ENCODE measurements at places on chromosomes 12 and 14.

- DNase-seq: no peak
These were observed 48.2 kb downstream of the FOXN3 start for GRCh38 chr14:89368490-89369477.

DNA sequence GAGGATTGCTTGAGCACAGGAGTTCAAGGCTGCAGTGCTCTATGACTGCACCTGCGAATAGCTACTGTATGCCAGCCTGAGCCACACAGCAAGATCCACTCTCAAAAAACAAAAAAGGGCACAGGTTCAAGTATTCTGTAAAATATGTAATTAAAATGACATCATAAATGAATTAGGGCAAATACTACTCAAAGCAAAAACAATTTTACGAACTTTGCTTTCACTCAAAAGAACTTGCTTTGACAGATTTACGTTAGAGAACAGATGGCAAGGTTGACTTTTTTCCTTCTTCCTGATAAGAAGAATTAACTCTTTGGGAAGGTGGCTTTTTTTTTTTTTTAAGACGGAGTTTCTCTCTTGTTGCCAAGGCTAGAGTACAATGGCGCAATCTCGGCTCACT, 44.0 kb upstream of the EAPP start:
- DNase-seq: no peak

DNA sequence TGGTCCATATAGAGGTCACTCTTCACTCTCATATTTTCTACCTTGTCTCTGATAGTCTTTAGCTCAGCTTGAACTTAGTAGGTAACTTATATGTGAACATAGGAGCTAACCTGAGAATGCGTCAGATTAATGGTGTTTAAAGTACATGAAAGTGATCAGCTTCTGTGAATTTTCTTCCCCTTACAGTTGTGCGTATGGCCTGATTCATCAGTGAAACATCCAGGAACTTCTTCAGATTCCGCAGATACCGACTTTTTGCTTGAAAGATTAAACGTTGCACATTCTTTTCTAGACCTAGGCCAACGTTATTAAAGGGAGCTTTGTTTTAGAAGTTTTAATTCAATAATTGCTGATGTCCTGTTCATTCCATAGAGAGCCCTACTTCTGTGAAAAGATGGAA, 1945.1 kb upstream of the SEL1L start:
- DNase-seq: no peak

DNA sequence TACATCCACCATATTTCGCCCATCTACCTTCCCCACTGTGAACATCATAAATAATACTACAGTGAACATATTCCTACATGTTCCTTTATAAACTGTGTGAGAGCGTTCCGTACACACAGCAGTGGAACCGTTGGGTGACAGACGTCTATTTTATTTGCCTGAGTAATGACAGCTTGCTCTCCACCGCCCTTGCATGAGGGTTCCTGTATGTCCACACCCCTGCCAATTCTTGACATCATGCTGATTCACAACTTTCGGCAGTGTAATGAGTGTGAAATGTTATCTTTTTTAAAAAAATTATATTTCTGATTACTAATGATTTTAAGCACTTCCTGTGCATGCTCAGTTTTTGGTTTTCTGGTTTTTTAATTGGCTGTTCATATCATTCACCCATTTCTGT, 4.3 kb upstream of the RAD52 start:
- peak; percentile 90 for DNase-seq

- no peak for DNase-seq
These were observed 41.9 kb downstream of the DCP1B start for GRCh38 chr12:1962051-1963020.

DNA sequence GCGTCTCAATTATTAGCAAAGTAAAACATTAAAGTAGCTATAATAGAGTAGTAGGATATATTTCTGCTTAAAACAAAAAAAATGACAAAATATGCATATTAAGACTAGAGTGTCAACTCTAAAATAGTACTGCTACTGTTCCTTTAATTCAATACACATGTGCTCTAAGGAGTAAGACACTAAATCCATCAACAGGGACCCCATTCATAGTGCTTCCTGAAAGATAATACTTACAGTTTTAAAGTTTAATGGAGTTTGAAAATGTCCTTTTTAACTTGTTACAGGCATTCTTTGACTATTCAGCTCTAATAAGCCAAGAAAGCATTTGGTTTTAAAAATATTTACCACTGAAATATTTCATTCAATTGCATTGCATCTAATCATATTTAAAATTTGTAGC, 145.2 kb downstream of the ADAMTS20 start:
- no peak for DNase-seq

DNA sequence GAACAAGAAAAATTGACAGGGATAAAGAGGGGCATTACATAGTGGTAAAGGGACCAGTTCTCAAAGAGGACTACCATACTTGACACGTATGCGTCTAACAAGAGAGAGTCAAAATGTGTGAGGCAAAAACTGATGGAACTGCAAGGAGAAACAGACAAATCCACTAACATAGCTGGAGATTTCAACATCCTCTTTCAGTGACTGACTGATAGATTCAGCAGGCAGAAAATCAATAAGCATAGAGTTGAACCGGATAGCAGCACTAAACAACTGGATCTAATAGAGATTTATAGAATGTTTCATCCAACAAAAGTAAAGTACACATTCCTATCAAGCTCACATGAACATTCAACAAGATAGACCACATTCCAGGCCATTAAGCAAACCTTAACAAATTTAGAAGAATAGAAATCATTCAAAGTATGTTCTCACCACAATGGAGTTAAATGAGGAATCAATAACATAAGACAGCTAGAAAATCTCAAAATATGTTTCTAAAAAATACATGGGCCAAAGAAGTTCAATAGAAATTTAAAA, 16.1 kb upstream of the CRACR2A start:
- DNase-seq: peak; percentile 27

DNA sequence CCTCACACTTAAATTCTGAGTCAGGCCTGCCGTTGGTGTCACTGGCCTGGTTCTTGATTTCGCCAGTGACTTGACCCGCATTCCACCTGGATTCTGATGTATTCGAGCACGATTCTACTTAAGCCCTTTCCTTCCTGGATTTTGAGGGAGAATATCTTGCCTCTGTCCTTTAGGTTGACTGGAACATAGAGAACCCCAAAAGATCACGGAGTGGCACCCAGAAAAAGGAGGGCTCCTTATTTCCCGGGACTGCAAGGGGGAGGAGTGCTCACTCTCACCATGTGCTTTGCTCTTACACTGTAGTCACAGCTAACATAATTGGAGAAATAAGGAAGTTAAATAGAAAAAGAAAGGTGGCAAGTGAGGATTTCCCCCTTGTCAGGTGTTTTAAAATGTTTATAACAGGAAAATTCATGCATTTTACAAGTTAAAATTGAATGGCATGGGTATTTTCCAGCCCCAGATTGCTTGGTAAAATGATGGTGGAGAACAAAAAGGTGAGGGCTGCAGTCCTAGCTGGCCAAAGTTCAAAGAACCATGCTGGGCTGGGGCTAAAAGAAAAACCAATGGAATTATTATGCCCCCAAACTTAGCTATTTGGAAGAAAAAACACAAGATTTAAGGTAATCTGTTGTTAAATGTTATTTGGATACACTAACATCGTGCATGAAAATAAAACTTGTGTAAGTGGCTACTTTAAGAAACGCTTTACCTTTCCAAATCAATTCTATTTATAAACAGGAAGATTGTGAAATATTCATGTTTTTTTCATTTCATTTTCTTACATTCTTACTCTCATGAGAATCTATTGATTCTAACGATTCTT, 8.9 kb downstream of the FOXA1 start:
- peak; percentile 48 for DNase-seq

DNA sequence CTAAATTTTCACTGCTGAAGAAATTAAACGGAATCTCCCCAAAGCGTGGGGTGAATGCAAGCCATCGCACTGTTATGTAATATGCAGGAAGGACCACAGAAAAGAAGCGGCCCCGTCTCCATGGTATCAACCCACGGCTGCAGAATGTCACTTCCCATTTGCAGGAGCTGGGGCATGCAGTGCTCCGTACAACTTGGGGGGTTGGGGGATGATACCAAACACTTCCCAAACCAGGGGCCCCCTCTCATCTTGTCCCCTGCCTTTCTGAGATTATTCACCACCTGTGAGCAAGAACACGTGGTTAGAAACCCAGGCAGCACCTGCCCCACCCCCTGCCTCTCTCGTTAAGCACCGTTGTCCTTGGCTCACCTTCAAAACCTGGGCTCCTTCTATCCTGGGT, 505.1 kb upstream of the TMEM132C start:
- no peak for DNase-seq

DNA sequence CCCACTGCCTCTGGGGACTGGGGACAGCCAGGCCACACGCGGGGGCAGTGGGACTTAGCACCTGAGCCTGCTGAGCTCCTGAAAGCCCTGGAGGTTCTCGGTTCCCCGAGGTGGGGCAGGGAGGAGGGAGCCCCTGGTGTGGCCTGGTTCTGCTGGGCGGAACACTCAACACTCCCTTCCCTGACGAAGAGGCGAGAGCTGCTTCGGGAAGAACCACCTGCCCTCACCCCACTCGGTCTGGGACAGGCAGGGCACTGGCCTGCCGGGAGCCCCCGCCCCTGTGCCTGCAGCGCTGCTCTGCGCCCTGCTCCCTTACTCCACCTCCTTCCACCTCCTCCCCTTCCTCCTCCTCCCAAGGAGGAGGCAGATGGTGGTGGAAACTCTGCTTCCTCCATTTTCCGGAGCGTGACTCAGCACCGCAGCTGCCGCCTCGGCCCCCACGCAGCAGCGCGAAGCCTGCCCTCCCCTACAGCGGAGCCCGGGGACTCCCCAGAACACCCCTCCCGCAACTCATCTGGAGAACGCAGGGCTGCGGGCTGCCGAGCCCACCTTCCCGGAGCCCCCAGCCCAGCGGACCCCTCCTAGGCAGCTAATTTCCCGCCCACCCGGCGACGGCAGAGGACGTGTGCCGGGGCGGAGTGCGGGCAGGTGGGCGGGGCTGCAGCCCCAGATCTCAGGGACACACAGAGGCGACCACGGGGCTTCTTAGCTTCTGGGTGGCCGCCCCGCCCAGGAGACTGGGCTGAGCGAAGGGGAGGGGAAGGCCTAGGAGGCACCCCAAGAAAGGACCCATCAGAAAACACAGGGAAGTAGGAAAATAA, 11.7 kb upstream of the INF2 start:
- peak; percentile 71 for DNase-seq

DNA sequence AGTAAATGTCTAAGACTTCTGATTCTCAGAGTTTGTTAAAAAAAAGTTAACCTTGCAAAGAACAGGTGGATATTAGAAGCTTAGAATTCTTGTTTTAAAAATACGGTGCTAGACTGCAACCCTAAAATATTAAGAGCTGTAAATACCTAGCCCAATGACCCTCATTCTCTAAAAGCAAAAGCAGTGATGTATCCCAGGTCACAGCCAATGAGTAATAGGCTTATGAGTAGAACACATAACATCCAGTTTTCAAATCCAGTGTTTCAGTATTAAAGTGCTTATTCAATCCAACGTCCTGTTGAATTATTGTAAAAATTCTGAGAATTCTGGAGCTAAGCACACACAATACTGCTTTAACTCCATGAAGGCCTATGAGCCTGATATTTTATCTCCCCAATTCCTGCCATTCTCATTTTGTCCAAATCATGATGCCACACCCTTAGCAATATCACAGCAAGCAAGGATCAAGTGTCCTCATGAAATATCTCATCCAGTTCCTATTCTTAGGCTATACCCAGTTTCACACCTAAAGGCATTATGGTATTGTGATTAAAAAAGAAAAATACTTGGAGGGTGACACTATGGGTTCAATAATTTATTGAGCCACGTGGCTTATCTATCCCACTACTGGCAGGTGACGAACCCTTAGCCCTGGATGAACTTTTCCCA, 15.3 kb upstream of the ARID4A start:
- DNase-seq: no peak

- no peak for DNase-seq
These were observed 100.2 kb downstream of the SRGAP1 start for GRCh38 chr12:63944586-63945228.

- DNase-seq: no peak
These were observed 9.1 kb upstream of the TBX3 start for GRCh38 chr12:114693059-114693531.

DNA sequence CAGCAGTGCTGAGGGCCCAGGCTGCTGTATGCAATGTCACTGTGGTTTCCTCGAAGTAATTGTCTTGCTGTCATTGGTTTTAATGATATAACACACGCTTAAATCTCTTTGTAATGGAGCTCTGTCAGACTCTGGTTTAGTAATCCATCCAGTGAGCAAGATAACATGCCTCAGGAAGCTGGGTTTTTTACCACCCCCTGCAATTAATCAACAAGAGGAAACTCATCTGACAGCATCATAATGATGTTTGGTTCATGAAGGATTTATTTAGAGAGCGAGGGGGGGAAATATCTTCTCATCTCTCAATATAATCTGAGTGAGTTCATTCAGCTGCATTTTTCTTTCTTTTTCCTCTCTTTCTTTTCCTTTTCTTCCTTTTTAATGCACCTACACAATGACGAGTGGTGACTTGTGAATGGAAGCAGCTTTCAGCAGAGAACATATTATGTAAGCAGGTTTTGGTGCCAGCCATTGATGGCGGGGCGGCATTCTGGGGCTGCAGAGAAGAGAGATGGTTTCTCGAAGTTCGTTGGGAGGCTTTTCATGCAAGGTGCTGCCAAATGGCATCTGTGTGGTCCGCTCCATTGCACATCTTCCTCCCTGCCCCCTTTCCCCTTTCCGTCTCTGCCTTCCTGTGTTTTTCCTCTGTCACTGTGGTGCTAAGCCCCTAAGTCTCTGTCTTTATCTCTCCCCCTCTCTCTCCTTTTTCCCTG, 6.7 kb downstream of the RPH3A start:
- no peak for DNase-seq

- DNase-seq: peak; percentile 12
These were observed 109.0 kb upstream of the SLC35F4 start for GRCh38 chr14:57974896-57975295.

DNA sequence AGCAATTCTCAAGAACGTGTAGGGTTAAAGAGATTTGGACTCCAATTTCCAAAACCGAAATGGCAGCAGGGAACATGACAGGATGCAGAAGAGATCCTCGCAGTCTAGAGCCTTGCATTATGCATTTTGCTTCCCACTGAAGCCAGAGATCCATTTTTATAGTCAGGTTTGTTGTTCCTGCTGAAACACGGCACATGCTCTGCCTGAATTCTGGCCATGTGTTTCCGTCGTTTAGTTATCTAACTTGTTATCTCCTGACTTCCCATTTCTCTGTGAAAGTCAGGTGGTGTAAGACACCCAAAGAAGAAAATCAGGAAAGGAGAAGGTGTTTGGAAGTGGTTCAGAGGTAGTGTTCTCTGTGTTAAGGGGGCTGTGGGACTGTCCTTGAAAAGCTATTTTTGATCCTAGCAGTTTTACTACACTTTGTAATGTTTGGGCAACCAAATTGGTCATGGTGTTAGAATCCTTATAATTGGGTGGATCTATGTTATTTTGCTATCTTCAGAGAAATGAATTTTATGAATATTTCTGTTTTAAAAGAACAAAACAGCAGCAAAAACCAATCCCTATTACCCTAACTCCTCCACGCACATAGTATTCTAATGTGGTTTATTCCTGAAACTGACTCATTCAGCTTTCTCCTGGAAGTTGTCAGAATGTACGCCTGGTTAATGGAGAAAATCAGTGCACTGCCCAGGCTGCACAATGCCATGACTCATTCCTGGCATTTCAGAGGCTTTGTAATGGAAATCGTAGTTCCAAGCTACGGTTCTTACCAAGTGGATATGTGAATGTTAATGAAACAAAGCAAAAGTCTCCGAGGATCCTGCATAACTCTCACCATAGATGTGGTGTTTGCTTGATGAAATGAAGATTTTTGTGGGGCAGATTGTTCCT, 110.1 kb downstream of the SAMD4A start:
- peak; percentile 93 for DNase-seq

- peak; percentile 14 for DNase-seq
These were observed 75.5 kb downstream of the SLC8A3 start for GRCh38 chr14:70113211-70113610.

- peak; percentile 54 for DNase-seq
These were observed 554 bp downstream of the SPPL3 start for GRCh38 chr12:120903412-120904196.

- DNase-seq: peak; percentile 62
These were observed 68.5 kb downstream of the BHLHE41 start for GRCh38 chr12:26056335-26056734.
